ENCODE measurements at places on chromosomes 5 and 9.

GRCh38 chr5:93431250-93431649, 149.8 kb downstream of the NR2F1-AS1 start:
- no peak for DNase-seq

GRCh38 chr5:150299571-150300327, 3.0 kb downstream of the ARSI start:
- no peak for DNase-seq

DNA sequence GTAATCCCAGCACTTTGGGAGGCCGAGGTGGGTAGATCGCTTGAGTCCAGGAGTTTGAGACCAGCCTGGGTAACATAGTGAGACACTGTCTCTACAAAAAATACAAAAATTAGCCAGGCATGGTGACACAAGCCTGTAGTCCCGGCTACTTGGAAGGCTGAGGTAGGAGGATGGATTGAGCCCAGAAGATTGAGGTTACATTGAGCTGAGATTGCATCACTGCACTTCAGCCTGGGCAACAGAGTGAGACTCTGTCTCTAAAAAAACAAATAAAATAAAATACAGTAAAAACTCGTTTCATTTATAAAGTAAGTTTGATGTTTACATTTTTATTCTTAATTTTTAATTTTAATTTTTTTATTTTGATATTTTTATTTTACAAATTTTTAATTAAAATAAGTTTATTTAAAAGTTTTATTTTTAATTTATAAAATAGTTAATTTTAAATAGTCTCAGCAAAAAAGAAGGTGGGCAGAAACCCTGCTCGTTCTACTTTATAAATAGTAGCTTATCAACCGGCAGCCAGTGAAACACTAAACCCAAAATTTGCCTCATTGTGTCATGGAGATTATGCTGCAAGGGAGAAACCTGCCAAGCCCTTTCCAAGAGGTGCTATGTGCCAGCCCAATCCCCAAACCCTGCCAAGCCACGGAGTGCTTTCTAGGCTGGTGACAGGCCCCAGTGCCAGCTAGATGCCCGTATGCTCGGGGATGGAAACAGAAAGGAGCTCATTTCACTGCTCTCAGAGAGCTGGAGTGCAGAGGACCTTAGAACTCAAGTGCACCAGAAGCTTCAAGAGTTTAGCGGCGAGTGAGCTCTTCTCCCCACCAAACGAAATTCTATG, 38.9 kb downstream of the SERINC5 start:
- DNase-seq, result no peak

DNA sequence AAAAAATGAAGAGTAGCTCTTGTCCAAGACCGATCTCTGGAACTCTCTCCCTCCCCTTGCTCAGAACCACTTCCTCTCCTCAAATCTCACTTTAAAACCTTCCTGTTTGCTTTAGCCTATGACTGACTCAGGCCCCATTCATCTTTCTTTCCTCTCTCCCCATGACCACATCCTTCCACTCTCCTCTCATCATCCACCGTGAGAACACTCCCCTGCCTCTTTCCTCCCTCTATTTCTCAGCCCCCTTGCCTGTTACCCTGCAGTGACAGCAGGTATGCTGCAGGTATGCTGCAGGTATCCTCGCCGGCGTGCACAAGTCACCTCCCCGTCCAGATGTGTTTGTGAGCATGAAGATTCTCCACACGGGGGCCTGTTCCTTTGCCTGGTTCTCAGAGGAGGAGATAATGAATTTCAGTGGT, 505.3 kb downstream of the CCDC171 start:
- DNase-seq, result no peak

- DNase-seq, result no peak
Measured at GRCh38 chr5:127911619-127912018, 171.9 kb upstream of the SLC12A2 start.

DNA sequence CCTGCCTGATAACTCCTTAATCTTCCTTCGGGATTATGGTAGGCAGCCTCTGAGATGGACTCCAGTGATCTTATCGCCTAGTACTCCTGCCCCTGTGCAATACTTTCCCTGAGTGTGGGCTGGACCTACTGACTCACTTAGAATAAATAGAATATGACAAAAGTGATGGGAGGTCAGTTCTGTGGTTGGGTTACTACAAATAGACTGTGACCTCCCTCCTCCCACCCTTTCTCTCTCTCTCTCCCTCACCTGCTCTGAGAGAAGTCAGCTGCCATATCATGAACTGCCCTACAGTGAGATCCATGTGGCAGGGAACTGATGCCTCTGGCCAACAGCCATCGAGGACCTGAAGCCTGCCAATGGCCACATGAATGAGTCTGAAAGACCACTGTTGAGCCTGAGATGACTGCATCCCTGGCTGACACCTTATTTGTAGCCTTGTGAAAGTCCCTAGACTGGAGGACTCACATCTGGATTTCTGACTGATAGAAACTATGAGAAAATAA, 31.7 kb downstream of the NRG2 start:
- DNase-seq, result no peak

DNA sequence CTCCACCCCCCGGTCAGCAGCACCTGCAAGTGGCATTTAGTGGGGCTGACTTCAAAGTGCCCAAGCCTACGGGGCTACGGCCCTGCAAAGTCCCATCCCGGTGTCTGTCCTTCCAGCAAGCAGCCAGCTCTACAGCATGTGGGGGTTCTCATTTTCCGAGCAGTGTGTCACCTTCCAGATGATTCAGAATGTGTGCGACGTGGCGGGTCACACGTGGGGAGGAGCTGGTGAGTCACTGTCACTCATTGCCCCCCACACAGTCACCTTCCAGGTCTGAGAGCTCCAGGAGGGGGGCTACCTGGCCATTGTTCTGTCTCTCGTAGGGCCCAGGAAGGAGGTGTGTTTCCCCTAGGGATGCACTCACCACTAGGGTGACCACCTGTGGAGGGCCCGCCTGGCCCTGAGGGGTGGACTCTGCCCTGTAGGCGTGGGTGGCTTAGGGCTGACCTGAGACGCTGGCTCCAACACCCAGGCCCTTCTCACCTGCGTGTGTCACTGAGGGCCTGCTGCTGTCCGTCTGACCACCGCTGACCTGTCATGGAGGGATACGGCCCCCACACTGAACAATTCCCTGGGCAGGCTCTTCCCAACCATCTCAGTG, 70.2 kb downstream of the SEMA4D start:
- DNase-seq, result no peak

GRCh38 chr5:74371621-74372020, 268.9 kb downstream of the ENC1 start:
- no peak for DNase-seq

DNA sequence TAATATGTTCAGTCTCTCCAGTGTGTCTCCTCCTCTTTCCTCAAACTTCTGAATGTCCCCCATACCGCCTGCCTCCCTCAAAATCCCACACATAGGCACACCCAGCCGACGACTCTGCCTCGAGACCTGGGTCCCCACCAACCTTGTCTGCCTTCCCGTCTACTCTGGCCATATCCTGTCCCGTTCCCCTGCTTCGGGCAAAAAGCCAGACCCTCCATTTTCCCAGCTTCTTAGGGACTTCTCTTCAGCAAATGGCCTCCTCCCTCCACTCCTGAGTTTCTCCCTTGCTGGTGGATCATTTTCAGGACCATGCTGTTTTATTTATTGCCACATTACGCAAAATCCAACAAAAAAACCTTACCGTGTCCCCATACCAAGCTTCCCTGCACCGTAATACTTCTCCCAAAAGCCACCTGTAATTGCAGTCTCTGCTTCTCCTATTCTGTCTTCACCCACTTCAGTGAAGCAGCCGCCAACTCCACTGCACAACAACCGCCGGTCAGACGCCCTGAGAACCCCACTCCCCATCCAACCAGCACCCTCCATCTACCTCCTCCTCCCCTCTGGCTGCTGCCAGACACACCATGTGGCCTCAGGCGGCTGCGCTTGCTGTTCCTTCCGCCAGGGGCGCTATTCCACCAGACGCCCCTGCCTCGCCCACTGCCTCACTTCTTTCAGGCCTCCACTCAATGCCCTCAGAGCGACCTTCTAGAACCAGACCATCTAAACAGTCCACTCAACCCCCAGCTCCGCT, 117.0 kb downstream of the TRPM6 start:
- DNase-seq, result peak; percentile 21

DNA sequence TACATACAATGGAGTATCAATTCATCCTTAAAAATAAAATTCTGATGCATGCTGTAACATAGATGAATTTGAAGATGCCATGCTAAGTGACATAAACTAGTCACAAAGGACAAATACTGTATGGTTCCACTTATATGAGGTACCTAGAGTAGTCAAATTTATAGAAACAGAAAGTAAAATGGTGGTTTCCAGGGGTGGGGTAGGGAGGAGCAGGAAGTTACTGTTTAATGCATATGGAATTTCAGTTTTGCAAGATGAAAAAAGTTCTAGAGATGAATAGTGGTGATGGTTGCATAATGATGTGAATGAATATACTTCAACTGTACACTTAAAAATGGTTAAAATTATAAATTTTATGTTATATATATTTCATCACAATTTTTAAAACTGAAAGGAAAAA, 57.3 kb upstream of the FNIP1 start:
- DNase-seq, result no peak

GRCh38 chr9:130990978-130991777, 17.8 kb upstream of the LAMC3 start:
- no peak for DNase-seq

GRCh38 chr9:98135938-98136337, 16.9 kb upstream of the TRIM14 start:
- DNase-seq, result no peak

DNA sequence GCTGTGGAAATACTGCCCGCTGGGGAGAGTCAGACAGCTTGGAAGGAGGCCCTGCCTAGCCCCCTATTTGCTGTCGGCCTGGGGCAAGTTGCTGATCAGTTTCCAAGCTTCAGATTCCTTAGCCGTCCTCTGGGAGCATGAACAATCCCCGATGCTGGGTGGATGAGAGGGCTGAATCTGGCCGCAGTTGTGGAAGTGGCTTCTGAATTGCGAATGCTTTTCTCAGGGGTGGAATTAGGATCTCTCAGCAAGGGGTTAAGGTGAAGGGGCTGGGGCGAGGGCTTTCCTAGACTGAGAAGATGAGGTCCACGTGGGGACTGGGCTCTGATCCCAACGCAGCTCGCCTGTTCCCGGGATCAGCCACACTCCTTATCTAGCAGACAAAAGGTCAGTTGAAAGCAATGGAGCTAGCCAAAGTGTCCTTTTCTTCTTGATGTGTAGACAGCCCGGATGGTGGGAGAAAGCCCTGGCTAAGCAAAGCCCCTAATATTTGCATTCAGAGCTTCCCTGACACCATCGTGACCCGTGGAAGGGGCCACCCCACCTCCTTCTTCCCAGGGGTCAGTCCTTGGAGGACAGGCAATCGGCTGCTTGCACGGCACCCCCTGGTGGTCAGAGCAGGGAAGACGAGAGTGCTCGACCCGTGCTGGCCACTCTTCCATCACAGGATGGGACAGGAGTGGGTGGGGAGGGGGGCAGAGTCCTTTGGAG, 54.9 kb downstream of the COL15A1 start:
- peak; percentile 57 for DNase-seq

DNA sequence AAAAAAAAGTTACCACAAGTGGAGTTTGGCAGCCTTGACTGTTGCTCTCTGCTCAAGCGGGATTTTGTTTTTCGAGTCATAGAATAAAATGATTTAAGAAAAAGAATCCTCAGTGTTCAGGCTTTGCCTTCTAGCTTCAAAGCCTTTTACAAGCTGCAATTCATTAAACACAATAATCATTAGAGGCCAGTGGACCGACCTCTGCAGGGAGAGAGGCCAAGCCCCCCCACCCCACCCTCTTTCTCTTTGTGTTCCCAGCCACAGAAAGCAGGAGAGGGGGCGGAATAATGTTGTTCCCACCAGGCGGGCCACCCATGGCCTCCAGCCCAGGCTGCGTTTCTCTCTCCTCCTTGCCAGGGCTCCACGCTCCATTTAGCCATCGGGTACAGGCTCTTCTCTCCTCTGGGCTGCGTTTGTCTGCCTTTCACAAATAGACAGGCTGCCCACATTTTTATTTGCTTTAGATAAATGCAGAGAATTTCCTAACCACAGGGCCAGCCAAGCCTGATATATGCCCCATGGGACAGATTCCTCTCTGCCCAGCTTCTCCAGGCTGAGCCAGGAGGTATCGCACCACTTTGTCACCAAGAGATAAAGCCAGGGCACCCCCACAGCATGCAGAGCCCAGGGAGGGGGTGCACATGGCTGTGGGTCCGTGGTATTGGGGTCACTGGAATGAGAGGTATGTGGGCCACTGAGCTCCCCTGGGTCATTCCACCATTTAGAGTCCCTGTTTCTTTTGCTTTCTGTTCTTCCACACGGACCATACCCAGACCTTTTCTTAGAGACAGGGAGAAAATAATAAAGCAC, 318.8 kb downstream of the PIK3R1 start:
- no peak for DNase-seq

- DNase-seq, result no peak
Measured at GRCh38 chr5:80757290-80757689, 102.5 kb upstream of the DHFR start.

DNA sequence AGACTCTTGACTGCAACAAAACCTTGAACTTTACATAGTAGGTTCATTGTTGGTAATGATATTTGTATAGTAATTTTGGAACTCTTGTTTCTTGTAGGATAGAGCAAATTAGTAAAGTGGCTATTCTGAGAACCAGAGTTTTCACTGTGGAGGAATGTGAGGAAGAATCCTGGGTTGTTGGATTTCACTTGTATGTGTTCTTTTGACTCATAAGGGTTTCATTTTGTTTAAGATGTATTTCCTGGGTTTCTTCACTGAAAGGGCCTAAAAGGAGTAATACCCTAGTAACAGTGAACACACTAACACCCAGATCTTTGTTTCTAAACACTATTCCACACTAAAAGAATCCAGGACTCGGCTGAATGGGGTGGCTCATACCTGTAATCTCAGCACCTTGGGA, 20.1 kb downstream of the TTC1 start:
- DNase-seq, result no peak

DNA sequence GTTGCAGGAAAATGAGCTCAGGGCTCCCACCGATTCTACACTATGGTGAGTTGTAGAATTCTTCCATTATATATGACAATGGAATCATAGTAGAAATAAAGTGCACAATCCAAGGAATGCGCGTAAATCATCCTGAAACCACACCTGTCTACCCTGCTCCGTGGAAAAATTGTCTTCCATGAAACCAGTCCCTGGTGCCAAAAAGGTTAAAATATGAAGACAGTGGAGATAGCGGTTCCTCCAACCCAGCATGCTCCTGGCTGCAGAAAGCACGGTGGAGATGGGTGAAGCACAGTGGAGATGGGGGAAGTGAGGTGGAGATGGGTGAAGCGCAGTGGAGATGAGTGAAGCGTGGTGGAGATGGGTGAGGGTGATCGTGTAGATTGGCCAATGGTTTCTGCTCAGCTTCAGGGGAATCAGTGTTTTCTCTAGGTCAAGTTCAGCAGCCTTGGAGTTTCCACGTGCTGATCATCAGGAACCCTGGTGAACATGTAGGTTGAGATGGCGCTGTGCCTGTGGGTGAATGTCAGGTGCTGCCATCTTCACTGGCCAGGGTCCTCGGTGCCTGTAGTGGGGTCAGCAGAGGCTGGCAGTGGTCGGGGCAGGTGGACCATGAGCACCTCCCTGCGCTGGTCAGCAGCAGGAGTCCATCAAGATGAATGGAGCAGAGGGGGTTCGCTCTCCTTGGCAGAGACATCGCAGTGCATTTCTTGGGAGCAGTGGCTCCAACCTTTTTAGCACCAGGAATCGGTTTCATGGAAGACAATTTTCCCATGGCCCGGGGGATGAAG, 20.3 kb downstream of the PAEP start:
- DNase-seq, result no peak

GRCh38 chr9:134975253-134975652, 57.5 kb upstream of the FCN1 start:
- no peak for DNase-seq
